ENCODE measurements at places on chromosomes 1 and 21.

DNA sequence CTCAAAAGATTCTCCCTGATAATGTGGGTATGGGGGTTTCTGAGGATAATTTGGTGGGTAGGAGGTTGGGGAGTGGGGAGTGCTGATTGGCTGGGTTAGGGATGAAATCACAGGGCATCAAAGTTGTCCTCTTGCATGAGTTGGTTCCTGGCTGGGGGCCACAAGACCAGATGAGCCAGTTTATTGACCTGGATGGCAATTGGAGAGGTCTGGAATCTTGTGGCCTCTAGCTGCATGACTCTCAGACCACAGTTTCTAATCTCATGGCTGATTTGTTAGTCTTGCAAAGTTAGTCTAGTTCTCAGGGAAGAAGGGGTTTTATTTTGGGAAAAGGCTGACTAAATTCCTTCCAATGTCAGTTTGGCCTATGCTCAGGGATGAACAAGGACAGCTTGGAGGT is 3.3 kb upstream of the GBP1 start:
- no peak for DNase-seq

DNA sequence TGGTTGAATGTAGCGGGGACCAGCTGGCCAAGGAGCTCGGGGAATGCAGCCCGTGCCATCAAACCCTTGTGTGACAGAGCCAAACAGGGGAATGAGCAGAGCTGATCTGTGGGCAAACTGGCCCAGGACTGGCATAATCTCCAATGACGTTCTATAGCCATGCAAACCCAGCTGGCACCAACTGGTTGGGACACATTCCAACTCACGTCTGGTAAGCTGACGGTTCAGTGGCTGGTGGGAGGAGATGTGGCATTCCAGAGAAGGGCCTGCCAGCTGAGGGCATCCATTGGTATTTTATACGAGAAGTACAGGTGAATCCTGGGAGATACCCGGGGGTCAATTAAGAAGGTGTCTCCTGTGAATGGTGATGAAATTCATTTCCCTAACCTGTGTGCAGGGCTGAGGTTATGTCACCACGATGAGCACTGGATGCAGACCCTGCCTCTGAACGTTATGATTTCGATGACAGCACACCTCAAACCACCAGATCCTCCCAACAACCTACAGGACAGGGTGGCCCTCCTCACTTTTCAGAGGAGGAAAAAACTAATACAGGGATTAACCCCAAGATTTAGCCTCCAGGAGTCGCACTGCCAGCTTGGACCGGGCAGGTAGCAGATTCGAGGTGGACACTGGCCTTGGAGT is 39.0 kb upstream of the RUNX3 start:
- no peak for DNase-seq

DNA sequence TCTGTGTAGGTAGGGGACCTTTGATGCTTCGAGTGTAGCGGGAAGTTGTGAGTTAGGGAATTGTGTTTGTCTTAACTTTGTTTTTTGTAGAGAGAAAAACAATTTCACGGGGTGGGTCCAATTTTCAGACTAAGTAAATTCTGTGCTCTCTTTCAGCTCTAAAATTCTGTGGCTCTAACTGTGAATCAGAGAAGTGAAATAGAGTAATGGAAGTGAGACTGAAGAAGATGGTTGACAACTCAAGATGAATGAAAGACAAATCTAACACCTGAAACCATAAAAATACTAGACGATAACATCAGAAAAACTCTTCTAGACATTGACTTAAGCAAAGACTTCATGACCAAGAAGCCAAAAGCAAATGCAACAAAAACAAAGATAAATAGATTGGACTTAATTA is 4.4 kb upstream of the FMO1 start:
- DNase-seq, result no peak

GRCh38 chr1:233916706-233917105 is 12.2 kb downstream of the SLC35F3 start:
- DNase-seq, result no peak
